ENCODE measurements at places on chromosomes 6 and 20.

- DNase-seq: no peak
These were observed 188.8 kb downstream of the DLL1 start for GRCh38 chr6:170102038-170102437.

GRCh38 chr20:11542645-11543044 lies 375.0 kb upstream of the BTBD3 start:
- no peak for DNase-seq

DNA sequence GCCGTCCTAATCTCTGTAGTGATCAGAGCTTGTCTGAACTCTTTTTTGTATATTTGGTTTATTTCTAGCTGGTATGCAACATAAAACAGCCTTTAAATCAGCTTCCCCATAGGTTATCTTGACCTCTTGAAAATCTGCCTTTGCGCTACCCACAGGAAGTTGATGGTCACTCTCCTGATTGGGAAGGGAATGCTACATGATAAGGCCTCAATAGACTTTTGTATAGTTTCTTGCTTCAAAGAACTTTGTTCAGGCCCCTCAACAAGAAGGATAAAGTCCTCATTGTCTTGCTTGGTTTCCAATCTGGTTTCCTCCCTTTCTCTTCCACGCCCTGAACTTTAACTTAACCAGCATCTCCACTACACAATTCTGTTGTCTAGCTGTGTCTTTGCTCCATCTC lies 95.4 kb upstream of the TENT5A start:
- no peak for DNase-seq

DNA sequence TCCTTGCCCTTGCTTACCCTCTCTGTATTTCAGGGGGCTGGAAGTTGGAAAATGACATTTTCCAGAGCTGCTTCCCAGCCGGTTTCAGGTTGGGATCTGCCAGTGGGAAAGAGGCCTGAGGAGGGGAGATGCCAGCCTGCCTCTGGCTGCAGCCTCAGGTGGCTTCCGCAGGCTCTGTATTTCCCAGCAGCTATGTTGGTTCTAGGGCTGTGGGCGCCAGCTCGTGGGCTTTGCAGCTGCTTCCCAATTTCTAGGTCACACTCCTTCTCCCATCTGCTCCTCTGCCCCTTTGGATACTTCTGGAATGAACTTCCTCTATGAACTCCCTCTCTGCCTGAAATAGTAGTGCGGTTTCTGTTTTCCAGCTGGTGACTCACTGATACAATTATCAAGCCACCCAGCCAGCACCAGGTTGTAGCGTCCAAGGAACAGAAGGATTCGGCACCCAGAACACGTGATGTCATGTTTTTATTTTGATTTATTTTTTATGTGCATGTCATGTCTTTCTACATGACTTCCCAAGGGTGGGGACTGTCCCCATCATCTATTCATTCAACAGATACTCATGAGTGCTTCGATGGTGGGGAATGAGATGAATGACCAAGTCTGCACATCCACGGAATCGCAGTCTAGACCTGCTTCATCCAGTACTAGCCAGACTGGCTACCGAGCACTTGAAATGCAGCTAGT lies 38.0 kb downstream of the TGM2 start:
- no peak for DNase-seq

DNA sequence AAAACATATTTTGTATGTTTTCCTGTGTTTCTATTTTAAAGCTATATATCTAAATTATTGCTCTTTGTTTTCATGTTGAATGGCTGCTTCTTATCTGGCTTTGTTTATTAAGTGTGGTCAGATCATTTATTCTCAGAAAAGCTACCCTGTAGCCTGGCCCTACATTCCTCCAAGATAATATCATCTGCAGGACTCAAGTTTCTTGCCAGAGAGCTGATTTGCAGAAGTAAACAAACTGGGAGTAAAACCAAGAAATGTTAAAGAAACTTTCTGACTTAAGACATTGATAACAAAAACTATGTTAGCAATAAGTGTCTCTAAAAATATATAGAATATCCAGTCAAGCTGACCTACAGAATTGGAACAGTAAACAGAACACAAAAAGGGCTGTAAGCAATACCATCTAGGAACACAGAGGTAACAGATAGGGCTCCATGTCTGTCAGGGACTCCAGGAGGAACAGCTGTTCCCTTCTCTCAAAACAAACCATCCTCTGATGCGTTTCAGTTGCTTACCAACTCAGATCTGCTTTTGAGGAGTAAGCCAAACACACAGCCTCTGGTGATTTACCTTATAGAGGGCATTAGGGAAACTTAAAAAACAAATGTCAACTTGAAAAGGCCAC lies 17.5 kb upstream of the CEP85L start:
- no peak for DNase-seq

GRCh38 chr6:90162648-90163387 lies 133.8 kb downstream of the BACH2 start:
- DNase-seq: no peak

DNA sequence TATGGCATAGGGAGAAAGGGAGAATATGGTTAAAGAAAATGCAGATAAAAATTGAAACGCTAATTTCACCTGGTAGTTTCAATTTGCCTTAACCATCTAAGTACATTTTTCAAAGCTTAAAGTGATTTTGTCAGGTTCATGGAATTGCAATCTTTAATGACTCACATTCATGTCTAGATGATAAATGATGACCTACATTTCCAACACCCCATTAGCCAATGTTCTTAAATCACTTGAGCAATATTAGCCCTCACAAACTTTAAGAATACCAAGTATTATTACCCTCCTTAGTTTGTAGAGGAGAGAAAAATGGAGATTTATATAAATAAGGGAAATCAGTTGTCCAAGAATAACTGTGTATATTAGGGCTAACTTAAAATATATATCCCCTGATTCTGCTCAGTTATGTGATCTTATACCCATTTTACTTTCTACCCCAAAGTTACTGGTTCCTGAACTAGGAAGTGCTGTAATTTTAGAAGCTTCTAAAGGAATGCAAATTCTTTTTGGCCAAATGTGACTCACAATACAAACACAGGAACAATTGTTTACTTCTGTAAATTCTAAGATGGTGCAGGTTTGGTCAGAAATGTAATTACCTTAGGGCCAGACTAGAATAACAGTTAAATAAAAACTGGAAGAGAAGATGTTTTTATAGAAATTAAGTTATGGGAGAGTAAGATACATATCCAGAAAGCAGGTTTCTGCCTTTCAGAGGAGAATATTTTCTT lies 34.5 kb downstream of the TPBG start:
- DNase-seq: no peak

DNA sequence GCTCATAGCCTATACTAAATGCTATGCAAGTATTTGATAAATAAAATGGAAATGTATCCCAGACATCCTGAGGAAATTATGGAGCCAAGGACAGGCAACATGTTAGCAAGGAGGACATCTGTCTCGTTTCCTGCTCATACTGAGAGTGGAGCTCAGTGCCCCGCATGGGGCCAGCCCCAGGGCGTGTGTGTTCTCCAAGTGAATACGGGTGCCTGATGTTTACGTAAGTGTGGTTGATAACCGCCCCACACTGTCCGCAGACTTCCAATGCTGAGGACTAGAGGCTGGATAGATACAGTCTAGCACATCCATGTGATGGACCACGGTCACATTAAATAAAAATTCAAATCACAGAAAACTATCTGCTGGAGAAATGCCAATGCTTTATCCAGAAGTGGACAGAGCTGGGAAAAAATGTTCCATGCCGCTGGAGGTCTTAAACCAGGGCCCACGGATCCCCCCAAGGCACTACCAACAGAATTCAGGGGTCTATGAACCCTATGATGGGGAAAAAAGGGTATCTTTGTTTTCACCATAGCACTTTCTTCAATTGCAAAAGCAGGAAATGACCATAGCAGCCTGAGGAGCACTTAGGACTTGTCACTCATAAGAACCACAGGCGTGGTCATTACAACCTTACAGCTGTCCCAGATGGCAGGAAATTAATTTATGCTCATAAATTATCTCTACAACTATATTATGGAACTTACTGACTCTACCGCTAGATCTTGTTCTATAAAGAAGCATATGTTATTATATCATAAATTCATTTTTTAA lies 24.9 kb downstream of the TGM2 start:
- no peak for DNase-seq

- no peak for DNase-seq
These were observed 56.7 kb downstream of the GJA10 start for GRCh38 chr6:89950879-89951391.

GRCh38 chr6:146028252-146028795 lies 538 bp upstream of the GRM1 start:
- peak; percentile 14 for DNase-seq

DNA sequence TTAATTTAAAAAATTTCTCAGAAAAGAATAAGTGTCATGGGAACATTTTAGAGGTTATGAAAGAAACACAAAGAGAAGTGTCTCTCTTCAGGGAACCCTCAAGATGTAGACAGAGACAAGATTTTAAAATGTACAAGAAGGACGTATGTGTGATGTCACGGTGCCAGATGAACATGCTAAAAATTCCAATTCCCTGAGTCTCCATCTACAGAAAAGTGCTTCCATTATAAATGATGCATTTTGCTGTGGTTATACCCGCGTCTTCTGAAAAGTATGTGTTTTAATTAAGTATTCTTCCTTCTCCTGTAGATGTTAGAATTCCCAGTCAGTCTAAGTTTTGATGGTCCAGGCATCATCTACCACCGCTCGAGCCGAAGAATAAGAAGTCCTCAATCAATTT lies 489.1 kb downstream of the PREX1 start:
- no peak for DNase-seq

GRCh38 chr20:10857352-10858070 lies 183.7 kb upstream of the JAG1 start:
- DNase-seq: peak; percentile 19

DNA sequence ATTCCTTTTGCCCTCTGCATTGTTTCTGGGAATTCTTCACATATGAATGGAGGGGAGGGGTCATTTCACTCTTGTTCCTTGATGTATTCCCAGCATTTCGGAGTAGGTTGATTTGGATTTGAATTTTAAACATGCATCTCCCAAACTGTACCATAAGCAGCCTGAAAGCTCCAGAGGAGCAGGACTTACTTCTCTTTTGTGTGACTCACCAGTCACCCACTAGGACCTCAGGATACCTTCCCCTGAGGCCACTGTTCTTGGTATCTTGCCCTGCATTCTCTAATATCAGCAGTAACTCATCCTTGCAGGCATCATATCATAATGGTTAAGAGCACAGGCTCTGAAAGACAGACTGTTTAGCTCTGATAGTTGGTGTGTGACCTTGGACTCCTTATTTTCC lies 703 bp downstream of the MRPL2 start:
- no peak for DNase-seq

DNA sequence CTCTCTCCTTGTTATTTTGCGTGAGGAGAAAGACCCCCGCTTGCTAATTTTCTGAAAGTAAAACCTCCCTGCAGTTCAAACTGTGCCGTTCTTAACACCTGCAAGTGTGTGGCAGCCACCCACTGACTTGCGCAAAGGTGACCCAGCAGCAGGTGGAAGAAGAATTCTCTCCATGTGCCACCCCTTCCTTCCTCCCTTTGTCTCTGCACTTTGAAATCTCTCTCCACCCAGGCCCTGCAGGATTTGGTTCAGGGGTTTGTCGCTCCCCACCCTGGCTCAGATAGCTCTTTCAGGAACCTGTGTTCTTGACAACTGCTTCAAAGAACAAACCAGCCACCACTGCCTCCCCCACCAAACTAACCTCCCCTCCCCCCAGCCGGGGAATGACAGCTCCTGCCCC lies 41.4 kb downstream of the ZNF831 start:
- no peak for DNase-seq

- no peak for DNase-seq
These were observed 493.8 kb downstream of the NKAIN2 start for GRCh38 chr6:124297507-124297906.

DNA sequence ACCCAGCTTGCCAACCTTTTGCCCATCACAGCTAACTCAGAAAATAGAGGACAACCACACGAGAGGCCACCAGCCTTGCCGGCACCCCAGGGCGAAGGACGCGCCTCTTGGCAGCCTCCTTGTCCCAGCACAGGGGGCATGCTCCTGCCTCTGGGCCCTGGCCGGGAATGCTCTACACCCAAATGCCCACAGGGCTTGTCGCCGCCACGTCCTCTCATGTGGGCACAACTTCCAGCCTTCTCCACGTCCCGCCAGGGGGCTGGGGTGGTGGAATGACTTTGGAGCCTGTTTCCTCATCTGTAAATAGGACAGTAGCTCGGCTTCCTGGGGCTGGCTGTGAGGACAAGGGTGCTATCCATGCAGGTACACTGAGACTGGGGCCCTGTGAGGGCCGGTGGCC lies 152.4 kb upstream of the MLN start:
- DNase-seq: no peak

All from CD4-positive, alpha-beta T cell treated with Interferon gamma for 1 hour (primary cell).